ENCODE measurements at places on chromosomes 2 and 18.

DNA sequence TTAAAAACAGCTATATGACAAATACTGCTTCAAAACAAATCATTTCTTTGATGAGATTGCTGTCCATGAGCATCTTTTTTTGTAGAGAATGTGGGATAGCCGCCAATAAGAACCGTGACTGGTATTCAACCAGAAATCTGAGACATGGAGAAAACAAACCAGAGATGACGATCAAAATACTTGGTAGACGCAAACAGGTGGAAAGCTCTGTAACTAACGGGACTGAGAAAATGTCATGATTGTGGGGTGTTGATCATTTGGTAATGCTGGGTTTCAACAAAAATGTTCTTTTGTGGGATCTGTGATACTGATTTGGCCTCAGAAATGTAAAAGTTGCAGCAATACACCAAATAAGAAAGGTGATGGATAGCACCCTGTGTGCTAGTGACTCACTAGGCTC, 364.8 kb downstream of the NYAP2 start:
- H3K27me3 ChIP-seq: no peaks in the 10 kb centered on the region
- H3K4me3 ChIP-seq: no peak overlapping the region
- no peaks in the 10 kb centered on the region for H3K36me3 ChIP-seq
- H3K27ac ChIP-seq: no peak overlapping the region

GRCh38 chr2:200382874-200383273, 76.4 kb downstream of the SPATS2L start:
- DNase-seq: no peak
- peaks cover 4% of the 10 kb centered on the region for H3K36me3 ChIP-seq
- H3K27ac ChIP-seq: peak overlapping the region; percentile 19
- H3K4me3 ChIP-seq: no peak overlapping the region
- H3K27me3 ChIP-seq: no peaks in the 10 kb centered on the region

DNA sequence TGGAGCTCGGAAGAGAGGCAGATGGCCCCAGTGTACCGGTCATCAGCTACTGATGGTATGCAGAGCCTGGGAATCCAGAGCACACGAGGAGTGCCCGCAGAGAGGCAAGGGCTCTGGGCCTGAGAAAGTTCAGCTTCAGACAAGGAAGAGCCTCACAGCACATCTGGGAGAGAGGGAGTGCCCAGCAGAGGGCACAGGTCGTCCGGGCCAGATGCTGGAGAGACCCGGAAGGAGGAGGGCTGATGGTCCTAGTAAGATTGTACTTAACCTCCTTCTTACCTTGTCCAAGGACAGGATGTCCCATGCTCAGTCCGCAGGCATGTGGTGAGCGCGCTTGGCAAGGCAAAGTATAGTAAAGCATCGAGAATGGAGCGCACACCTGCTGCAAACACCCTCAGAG, 24.4 kb upstream of the CHMP1B start:
- H3K27me3 ChIP-seq: no peaks in the 10 kb centered on the region
- peaks cover 3% of the 10 kb centered on the region for H3K4me1 ChIP-seq
- no peak overlapping the region for H3K4me3 ChIP-seq

DNA sequence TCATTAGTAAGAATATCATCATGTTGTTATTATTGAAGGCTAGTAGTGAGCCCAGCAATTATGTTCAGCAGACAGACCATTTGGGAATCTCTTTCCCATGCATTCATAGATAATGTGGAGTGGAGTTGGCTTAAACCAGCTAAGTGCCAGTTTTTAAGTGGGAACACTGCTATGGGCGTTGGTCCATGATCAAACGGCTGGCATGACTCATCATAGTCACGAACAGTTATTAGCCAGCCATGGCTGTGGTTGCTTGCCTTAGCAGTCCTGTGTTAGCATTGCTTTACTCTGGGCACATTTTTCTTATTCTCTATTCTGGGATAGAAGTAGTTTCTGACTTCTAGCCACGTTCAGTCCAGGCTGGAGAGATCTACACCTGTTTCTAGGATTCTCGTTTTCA, 17.7 kb downstream of the EIF4E2 start:
- no peaks in the 10 kb centered on the region for H3K27me3 ChIP-seq
- H3K36me3 ChIP-seq: peaks cover 51% of the 10 kb centered on the region
- H3K4me1 ChIP-seq: peaks cover 3% of the 10 kb centered on the region
- no peak overlapping the region for H3K27ac ChIP-seq
- H3K4me3 ChIP-seq: no peak overlapping the region

DNA sequence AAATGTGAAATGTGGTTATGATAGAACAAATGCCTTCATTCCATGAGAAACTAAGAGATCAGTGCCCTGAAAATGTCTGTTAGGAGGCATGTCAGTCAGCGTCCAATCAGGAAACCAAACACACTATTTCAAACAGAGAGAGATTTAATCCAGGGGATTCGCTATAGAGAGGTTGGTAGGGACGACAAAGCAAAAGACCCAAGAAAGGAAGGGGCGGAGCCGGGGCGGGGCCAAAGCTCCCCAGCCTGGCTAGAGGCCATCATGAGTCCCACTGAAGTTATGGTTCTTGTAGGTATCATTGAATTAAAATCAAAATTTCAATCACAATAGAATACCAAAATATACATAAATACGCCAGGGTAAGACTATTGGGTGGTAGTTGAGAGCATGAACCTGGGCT, 32.9 kb upstream of the RNF149 start:
- H3K36me3 ChIP-seq: no peaks in the 10 kb centered on the region
- H3K4me1 ChIP-seq: peaks cover 11% of the 10 kb centered on the region
- H3K4me3 ChIP-seq: no peak overlapping the region
- H3K27ac ChIP-seq: no peak overlapping the region
- H3K27me3 ChIP-seq: no peaks in the 10 kb centered on the region
